ENCODE measurements at places on chromosomes 1 and 21.

DNA sequence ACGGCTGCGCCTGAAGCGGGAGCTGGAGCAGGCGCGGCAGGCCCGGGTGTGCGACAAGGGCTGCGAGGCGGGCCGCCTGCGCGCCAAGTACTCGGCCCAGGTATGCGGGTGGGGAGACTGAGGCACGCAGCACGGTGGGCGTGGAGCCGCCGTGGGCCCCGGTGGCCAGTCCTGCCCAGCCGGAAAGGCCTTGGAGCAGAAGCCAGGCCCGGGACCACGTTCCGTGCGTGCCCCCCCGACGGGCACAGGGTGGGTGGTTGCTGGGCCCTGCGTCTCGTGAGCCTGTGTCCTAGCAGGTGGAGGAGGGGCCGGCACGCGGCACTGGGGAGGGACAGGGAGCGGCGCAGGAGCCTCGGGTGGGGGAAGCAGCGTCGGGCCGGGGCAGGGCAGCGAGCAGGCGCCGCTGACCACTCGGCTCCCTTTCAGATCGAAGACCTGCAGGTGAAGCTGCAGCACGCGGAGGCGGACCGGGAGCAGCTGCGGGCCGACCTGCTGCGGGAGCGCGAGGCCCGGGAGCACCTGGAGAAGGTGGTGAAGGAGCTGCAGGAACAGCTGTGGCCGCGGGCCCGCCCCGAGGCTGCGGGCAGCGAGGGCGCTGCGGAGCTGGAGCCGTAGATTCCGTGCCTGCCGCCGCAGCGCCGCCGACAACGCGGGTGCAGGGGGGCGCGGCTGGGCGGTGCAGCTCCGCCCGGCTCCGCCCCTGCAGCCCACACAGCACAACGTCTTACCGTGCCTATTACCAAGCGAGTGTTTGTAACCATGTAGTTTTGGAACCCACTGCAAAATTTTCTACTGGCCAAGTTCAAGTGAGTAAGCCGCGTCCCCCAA, 78.2 kb downstream of the SKI start:
- no peak for DNase-seq

DNA sequence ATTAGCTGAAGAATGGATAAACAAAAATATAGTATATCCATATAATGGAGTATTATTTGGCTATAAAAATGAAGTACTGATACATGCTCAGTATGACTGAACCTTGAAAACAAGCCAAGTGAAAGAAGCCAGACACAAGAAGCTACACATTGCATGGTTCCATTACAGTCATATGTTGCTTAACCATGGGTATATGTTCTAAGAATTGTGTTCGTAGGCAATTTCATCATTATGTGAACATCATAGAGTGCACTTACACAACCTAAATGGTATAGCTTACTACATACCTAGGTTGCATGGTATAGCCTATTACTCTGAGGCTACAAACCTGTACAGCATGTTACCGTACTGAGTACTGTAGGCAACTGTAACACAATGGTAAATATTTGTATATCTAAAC, 28.6 kb upstream of the FCAMR start:
- no peak for DNase-seq

DNA sequence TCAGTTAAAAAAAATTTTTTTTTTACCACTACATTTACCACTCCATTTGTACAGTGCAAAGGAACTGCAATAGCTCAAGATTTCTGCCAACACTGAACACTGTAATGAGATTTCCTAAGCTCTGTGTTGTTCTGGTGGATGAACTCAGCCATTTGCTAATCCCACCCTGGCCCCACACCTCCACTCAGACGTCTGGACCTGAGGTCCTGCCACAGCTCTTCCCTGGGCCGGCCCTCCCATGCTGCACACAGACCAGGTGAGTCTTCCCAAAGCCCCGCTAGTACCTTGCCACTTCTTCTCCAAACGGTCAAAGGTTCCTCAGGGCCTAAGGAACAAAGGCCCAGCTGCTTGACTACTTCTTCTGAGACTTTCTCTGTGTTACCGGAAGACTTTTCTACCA, 56.4 kb downstream of the SLC45A1 start:
- DNase-seq = no peak

DNA sequence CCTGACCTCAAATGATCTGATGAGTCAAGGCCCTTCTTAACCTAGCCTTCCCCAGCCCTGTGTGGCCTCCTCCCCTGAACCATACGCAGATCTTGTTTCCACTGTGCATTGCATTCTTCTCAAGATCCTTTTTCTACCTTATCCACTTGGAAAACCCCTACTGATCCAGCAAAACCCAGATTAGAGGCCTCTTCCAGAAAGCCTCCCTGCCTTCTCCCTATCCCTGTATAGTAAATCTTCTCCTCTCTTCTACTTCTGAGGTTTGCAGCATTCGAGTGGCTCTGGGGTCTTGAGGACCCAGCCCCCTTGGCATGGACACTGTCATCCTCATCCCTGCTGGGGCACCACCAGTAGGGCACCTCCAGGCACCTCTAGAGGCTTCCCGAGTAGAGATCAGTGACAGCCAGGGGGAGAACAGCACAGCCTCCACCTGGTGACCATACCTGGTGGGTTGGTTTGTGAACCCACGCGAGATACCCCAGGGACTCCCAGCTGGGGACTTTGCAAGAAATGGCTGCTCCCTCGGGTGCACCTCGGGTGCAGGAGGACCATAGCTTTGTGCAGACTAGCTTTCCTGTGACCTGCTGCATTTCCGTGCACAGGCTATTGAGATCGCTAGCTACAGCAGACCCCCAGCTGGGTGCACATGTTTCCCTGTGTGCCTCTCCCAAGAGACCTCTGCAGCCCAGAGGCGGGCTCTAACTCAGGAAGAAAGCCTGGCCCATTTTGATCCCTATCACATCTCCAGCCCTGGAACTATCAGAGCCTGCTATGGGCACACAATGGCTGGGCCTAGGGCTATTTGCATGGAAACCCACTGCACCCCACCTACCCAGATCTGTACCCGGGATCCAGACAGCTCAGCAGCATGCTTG, 34.2 kb downstream of the MATN1 start:
- no peak for DNase-seq

- no peak for DNase-seq
These were observed 18.6 kb upstream of the POU2F1 start for GRCh38 chr1:167202049-167202448.

- no peak for DNase-seq
These were observed 688.9 kb upstream of the ADGRL2 start for GRCh38 chr1:81111818-81112217.

GRCh38 chr1:232830661-232831060, 25.4 kb downstream of the MAP10 start:
- DNase-seq = no peak

DNA sequence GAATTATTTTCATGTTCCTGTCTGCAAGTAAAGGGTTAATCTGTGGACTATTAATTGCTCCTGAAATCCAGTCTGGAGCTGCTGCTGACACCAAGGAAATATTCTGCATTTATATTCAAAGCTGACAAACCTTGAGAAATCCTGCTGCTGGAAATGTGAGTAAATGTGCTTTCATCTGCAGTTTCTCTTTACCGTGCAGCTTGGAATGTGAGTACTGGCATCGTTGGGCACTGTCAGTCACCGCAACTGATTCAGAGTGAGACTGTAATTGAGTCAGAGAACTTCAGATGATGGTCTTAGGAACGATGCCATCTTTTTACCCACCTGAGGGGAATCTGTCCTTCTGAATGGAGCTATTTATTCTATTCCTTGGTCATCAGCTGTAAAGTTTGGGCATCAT, 420.6 kb downstream of the SIPA1L2 start:
- DNase-seq = no peak
